ENCODE measurements at places on chromosomes 4 and X.

DNA sequence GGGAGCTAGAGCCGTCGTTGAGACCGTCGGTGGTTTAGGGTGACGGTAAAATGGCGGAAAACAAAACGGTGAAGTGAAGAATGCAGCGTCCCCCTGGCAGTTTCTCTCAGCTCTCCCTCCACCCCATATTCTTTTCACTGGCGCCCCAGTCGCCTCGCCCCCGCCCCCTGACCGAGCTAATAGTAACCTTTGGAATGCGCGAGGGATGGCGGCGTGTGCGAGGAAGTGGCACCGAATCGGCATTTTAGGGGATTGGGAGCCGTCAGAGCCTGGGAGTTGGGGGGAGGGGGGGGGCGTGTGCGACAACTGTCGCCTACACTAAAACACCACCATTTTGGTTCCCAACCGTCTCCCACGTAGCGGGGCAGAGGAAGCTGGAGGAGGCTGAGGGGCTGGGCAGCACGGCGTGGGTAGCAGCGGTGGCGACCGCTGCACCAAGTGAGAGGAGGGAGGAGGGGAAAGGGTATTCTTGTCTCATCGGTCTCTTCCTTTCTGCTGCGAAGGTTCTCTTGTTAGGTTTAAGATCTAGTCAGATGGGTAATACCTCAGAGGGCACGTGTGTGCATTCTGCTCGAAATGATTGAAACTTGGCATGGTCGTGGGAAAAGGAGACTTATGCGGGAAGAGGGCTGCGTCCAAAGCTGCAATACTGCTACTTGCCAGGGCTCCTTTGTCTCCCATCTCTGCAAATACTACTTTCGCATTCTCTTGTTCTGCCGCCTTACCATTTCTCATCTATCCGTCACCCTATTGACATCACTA is 840 bp downstream of the ZNF711 start:
- peak; percentile 5 for DNase-seq

DNA sequence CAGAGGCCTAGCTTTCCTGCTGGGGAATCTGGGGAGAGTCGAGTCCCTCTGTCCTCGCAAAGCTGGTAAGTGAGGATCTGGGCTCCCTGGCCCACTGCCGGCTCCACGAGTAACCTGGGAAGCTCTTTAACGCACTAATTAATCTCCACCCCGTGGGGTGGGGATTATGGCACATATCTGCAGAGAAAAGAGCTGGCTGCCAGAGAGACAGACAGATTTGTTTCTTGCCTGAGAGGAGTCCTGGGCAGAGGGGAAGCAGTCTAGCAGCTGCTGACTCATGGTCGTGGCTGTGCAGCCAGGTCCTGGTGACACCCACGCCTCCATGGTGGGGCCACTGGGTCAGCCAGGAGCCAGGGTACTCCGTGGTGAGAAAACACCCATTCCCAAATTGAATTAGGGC is 14.0 kb downstream of the SORCS2 start:
- no peak for DNase-seq

DNA sequence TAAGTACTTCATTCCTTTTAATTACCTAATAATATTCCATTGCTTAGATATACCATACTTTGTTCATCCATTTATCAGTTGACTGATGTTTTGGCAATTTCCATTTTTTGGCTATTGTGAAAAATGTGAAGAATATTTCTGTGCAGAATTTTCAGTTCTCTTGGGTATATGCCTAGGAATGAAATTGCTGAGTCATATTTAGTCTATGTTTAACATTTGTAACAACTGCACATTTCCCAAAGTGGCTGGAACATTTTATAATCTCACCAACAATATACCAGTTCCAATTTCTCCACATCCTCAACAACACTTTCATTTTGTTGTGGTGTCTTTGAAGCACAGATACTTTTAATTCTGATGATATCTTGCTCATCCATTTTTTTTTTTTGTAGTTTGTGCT is 215.5 kb downstream of the PDGFC start:
- DNase-seq, result no peak

- DNase-seq, result no peak
Observed at GRCh38 chr4:8915201-8916200, 43.9 kb upstream of the HMX1 start.

- no peak for DNase-seq
Observed at GRCh38 chrX:100829730-100830129, 9.5 kb downstream of the CSTF2 start.

DNA sequence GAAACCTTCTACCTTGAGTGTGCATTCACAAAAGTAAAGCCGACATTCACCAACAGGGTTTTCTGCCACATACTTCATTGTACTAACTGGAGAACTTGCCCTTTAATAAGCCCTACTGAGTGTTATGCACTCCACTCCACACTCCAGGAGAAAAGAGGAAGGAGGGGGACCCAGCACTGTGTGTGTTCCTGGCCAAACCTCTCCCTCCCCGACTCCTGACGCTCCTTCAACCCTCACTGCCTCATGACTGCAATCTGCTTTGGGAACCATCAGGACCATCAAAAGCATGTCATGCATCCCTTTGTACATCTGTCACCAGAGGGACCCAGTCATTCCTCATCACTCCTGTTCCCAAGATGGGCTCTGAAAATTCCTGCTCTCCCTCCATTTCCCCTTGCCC is 143.7 kb downstream of the RASL11B start:
- DNase-seq, result no peak

DNA sequence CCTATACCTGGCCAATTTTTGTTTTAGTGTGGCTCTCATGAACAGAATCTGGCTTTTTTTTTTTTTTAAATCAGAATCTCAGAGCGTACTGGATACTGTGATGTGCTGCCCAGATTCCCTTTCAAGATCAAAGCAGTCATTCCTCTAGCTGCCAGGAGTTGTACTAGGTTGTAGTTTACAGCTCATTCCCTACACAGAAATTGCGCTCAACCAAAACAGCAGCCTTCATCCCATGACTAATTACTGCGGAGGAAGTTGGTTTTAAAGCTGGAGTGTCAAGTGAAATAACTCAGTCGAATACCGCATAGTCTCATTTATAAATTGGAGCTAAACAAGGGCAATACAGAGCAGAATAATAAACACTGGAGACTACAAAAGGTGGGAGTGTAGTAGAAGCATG is 12.2 kb upstream of the TMPRSS11B start:
- no peak for DNase-seq

- no peak for DNase-seq
Observed at GRCh38 chrX:19440713-19441112, 74.6 kb downstream of the MAP3K15 start.

DNA sequence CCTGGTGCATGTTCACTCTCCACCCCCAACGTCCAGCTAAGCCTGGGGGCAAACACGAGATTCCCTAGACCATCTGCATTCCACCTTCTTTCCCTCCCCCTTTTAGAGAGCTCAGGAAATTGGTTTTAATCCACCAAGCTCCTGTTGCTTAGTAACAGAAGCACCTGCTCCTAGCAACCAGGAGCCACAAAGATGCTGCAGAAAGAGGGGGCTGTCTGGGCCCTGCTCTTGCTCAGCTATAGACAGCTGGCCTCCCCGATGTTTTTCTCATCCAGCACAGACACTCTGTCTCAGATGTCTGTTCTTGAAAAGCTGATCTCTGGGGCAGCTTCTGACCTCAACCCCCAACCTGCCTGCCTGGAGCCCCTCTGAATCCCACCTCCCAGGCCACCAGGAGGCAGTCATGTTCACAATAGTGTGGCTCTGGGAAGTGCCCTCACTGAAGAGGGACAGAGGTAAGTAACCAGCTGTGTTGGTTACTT is 71.5 kb downstream of the SLC16A2 start:
- no peak for DNase-seq

DNA sequence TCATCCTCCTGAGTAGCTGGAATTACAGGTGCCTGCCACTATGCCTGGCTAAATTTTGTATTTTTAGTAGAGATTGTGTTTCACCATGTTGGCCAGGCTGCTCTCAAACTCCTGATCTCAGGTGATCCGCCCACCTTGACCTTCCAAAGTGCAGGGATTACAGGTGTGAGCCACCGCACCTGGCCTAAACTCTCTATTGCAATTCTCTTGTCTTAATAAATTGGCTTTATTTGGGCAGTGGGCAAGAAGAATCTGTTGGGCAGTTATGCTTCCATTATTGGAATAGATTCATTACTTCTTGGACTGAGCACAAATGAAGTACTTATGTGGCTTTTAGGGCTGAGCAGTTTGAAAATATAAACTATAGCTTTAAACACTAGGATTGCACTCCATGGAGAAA is 8.2 kb upstream of the GPAT3 start:
- no peak for DNase-seq

DNA sequence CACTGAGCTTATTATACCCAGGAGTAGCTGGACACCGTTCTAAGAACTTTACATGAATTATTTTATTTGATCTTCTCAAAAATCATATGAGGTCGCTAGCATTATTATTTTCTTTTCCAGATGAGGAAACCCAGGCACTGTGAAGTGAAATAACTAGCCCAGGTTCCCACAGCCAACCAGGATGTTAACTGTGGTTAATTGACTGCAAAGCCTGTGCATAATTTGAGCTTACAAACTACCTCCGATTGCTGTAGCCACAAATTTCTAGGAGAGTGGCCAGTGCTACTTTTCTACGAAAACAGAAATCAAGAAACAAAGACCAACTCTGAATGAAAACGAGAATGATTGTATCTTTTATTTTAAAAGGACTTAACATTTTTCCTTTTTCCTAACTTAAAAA is 27.2 kb downstream of the SPRY1 start:
- no peak for DNase-seq

Data from T47D (cell line).